Activated naive CD8-positive, alpha-beta T cell treated with anti-CD3 and anti-CD28 coated beads, Interleukin-2, amount 10 ng/mL, durations not matched to agents 7 days and 5 days (primary cell): ENCODE measurements at places on chromosomes 7 and 10.
A peak's percentile ranks its signal among the peaks of the same experiment; 100 is the strongest.

- H3K27ac ChIP-seq, result peak within 1 kb of the TSS; percentile 91
- DNase-seq, result peak; percentile 87
- peaks cover 44% of the 10 kb centered on the region for H3K4me1 ChIP-seq
- peaks cover 6% of the 10 kb centered on the region for H3K36me3 ChIP-seq
- H3K4me3 ChIP-seq, result peak within 1 kb of the TSS; percentile 98
These were observed at the start of gene NMT2 for GRCh38 chr10:15168291-15168785. Gene NMT2 (minus strand): TSS chr10:15168693. CDS start chr10:15168612, 81 bp downstream.

GRCh38 chr7:157565201-157565626 is 228.4 kb downstream of the DNAJB6 start:
- no peak overlapping the region for H3K27ac ChIP-seq
- DNase-seq, result no peak
- peaks cover 25% of the 10 kb centered on the region for H3K4me1 ChIP-seq
- H3K4me3 ChIP-seq, result no peak overlapping the region

DNA sequence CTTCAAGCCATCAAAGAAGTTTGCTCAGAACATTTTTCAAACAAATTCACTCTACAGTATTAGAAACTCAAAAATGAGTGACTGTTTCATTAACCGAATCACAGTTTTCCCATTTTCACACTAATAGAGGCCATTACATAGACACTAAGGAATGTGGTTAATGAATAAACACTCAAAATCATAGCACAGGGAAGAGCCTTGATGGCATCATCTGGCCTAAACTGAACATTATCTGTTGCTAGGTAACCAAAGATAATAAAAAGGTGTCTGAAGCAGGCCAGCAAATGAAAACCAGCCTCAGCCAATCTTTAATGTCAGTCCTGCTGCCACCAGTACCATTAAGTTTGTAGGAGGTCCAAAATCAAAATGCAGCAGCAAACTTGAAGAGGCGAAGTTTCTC is 492.4 kb upstream of the STEAP1 start:
- DNase-seq, result no peak
- no peaks in the 10 kb centered on the region for H3K36me3 ChIP-seq
- H3K4me1 ChIP-seq, result no peaks in the 10 kb centered on the region
- H3K27me3 ChIP-seq, result no peaks in the 10 kb centered on the region

- H3K4me3 ChIP-seq, result no peak overlapping the region
- H3K36me3 ChIP-seq, result no peaks in the 10 kb centered on the region
- no peaks in the 10 kb centered on the region for H3K4me1 ChIP-seq
- H3K27ac ChIP-seq, result no peak overlapping the region
- DNase-seq, result no peak
- H3K27me3 ChIP-seq, result no peaks in the 10 kb centered on the region
These were observed 604.8 kb upstream of the IGFBP3 start for GRCh38 chr7:46525876-46526275.

- DNase-seq, result no peak
- H3K27me3 ChIP-seq, result peaks cover 8% of the 10 kb centered on the region
- H3K4me1 ChIP-seq, result peaks cover 11% of the 10 kb centered on the region
- H3K36me3 ChIP-seq, result no peaks in the 10 kb centered on the region
- no peak overlapping the region for H3K27ac ChIP-seq
These were observed 43.5 kb upstream of the HSPA12A start for GRCh38 chr10:116785867-116786266.

- H3K36me3 ChIP-seq, result no peaks in the 10 kb centered on the region
- H3K4me3 ChIP-seq, result no peak overlapping the region
- H3K27me3 ChIP-seq, result no peaks in the 10 kb centered on the region
These were observed 188.9 kb downstream of the BICC1 start for GRCh38 chr10:58701405-58702135.

GRCh38 chr7:80028717-80029116 is 105.9 kb upstream of the GNAI1 start:
- H3K4me3 ChIP-seq, result no peak overlapping the region
- H3K36me3 ChIP-seq, result no peaks in the 10 kb centered on the region
